HFF-Myc (cell line): ENCODE measurements at places on chromosomes 2 and 18.

DNA sequence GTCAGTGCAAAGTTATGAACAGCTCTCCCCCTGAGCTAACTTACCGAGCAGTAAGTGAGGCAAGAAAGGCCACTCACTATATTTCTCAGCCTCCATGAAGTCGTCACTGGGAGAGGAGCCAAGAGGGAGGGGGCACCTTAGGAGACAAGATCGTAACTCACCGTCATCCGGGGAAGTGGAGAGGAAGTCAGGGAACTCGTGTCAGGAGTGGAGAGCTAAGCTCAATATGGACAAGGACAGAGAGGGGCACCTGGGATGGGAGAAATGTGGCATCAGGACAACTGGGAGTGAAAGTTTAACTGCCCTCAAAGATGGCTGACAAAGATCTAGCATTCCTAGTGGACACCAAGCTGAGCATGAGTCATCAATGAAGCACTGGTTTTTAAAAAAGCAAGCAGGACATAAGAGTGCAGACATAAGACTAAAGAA is 37.1 kb downstream of the BCL11A start:
- DNase-seq, result peak; percentile 73

GRCh38 chr18:22047485-22047884 is 121.9 kb upstream of the GATA6 start:
- DNase-seq, result no peak

GRCh38 chr2:56709181-56709580 is 525.4 kb downstream of the CCDC85A start:
- no peak for DNase-seq

DNA sequence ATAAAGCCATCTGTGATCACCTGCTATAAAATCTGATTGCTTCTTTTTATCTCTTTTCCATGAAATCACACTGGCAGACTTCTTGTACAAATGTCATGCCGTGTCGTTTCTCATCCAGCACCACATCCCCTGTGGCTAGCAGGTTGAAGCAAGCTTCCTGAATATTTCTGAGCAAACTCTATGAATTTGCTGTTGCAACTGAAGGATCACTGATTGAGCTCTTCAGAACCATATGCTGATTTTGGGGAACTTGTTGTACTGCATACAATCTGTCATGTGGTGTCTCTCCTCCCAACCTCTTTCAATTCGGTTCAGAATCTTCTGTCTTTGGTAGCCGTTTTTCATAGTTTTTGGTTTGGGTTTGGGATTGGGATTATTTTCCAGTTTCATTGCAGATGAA is 57.7 kb upstream of the RBMS1 start:
- no peak for DNase-seq

GRCh38 chr2:100978582-100979191 is 23.4 kb upstream of the RPL31 start:
- no peak for DNase-seq

- no peak for DNase-seq
Observed at GRCh38 chr2:209565896-209566582, 142.2 kb downstream of the MAP2 start.

- DNase-seq, result no peak
Observed at GRCh38 chr18:75551071-75551470, 123.6 kb upstream of the SMIM21 start.

GRCh38 chr2:46142546-46143428 is 154.4 kb upstream of the EPAS1 start:
- DNase-seq, result no peak

GRCh38 chr2:202032846-202033316 is 774 bp upstream of the FZD7 start:
- DNase-seq, result no peak

GRCh38 chr2:16635791-16636699 is 29.6 kb downstream of the CYRIA start:
- no peak for DNase-seq

DNA sequence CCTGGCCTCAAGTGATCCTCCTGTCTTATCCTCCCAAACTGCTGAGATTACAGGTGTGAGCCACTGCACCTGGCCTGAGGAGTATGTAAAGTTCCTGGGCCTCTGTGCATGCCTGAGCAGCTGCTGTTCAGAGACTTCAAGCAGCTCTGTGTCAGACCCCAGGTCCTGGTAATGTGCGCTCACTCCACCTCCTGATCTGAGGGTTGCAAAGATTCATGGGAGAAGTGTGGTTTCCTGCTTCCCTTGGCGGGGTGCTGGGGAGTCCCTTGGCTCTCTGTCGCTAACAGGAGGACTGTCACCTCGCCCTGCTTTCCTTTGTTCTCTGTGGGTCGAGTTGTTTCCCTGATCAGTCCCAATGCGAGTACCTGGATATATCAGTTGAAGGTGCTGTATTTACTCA is 8.6 kb upstream of the IL36A start:
- no peak for DNase-seq

GRCh38 chr2:123035541-123035940 is 989.5 kb upstream of the CNTNAP5 start:
- DNase-seq, result no peak

DNA sequence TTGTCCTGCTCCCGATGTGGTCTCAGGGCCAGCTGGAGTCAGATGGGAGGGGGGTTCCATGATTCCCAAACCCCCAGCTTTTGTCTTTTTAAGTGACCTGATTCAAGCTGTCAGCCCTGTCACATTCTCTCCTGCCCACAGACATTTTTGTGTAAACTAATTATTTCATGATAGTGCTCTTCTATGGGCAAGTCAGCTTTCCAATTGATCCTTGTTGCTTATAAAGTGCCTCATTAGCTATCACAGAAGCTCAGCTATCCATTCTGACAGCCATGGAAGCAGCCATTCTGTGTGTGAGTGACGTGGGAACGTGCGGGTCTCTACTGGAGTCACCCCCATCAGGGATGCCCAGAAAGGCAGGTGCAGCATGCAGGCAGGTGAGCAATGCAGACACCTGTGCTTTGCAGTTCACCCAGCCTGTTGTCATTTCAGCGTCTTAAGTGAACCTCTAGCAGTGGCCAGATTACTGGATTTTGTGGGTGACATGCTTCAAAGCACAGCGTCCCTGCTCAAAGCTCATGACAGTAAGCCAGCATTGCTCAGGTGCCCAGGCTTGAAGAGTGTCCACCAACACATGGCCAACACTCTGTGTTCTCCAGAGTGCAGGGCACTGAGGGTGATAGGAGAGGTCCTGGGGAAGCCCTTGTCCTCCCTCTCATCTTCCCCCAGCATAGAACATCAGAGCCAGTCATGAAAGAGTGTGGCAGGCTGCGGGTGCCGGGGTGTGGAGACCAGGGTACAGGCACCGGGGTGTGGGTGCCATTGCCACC is 162.1 kb upstream of the SH3BP4 start:
- DNase-seq, result no peak

GRCh38 chr2:10599921-10600320 is 89.9 kb downstream of the NOL10 start:
- no peak for DNase-seq

GRCh38 chr2:232622563-232622962 is 10.8 kb upstream of the EFHD1 start:
- DNase-seq, result no peak

DNA sequence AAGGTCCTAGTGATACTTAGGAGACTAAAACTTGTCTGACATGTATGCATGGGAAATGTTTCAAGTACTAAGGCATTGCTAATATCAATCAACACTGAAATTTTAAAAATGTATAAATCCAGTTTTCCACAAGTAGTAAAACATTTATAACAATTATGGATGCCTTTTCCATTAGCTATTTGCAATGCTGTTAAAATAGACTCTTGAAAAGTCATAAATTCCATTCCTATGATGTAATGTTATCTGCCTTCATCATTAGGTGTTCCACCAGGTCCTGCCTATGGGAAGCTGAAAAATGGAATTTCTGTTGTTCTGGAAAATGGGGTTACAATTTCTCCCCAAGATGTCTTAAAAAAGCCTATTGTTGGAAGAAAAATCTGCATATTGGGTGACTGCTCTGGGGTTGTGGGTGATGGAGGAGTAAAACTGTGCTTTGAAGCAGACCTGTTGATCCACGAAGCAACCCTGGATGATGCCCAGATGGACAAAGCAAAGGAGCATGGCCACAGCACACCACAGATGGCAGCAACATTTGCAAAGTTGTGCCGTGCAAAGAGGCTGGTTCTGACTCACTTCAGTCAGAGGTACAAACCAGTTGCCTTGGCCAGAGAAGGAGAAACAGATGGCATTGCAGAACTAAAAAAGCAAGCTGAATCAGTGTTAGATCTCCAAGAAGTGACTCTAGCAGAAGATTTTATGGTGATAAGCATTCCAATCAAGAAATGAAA is 18.7 kb downstream of the ELAC1 start:
- peak; percentile 71 for DNase-seq

DNA sequence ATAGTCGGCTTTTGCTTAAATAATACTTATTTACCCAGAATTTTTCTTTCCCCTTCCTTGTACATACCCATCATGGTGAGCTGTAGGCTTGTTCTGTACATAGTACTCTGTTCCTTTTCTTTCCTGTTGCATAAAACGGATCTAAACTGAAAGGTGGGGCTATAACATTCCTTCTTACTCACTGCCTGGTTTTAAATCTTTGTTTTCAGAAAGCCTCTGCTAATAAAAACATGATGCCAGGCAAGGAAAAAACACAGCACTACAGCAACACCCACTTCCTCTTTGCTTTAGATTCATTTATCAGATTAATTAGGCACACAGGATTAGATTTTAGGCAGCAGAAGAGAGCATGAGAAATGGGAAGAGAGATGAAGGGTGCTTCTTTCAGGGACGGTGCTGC is 19.6 kb upstream of the STON1 start:
- no peak for DNase-seq

DNA sequence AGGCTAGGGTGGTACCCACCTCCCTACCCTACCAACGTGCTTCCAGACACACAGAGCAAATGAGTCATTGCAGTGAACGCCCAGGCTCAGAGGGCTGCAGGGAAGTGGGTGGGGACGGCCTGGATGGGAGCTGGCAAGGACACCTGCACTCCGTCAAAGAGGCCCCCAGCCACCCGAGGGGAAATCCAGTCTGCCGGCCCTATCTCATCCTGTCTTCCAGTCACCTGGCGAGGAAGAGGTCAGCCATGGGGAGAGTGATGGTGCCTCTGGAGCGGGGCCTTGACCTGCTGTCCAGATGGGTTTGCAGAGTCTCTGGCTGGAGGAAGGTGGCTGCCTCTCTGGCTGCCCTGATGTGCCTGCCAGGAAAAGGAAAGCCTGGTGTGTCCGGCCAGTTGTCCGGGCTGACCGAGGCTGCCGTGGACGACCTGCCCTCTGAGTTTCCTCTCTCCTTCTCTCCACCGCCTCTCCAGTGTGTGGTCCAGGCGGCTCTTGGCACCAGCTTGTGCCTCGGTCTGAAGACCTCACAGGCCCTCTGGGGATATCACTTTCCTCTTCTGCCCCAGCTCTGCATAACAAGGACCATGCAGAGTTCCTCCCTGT is 209.7 kb upstream of the COPS8 start:
- no peak for DNase-seq

GRCh38 chr18:3526421-3527354 is 76.7 kb downstream of the TGIF1 start:
- peak; percentile 43 for DNase-seq

GRCh38 chr2:144592500-144593256 is 72.8 kb upstream of the ZEB2 start:
- DNase-seq, result no peak

GRCh38 chr2:129911363-129912065 is 68.0 kb upstream of the RAB6C start:
- DNase-seq, result no peak

DNA sequence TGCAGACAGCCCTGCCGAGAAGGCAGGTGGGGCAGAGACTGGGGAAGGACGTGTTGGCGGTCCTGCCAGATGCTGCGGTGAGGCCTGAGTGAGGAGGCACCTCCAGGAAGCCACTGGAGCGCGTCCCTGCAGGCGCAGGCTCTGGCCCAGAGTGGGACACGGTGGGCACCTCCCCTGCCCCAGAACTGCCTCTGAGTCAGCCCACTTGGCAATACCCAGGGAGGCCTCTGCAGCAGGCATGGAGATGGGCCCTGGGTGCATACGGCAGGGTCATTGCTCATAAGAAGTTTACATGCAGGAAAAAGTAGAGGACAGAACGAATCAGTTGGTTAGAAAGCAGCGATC is 195.9 kb downstream of the TFCP2L1 start:
- DNase-seq, result no peak

DNA sequence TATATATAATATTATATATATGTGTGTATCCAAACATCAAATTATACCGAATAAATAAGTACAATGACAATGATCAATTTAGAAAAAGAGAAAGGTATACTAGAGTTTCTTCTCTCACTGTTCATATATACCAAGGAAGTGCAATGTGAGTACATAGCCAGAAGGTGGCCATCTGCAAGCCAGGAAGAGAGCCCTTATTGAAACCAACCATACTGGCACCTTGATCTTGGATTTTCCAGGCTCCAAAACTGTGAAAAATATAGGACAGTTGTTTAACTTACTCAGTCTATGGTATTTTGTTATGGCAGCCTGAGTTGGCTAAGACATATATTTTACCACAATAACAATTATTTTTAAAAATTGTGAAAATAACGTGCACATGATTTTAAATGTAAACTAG is 1490.2 kb upstream of the SLC39A10 start:
- no peak for DNase-seq

- peak; percentile 72 for DNase-seq
Observed at GRCh38 chr2:64831134-64831976, 157.8 kb upstream of the SLC1A4 start.

DNA sequence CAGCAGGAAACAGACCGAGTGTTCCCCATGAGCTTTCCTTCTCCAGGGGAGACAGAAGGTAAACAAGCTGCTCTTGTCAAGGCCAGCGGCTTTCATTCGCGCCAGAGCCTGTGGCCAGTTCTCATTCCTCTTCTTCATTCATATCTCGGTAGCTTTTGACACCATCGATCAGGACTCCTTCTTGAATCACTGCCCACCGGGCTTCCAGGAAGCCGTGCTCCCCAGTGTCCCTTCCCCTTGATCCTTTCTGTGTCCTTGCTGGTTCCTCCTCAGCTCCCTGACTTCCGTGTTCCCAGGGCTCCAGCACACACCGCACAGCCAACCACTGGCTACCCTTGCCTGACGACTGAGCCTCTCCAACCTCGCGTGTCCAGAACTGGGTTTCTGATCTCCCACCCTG is 14.1 kb downstream of the SLC66A3 start:
- no peak for DNase-seq

- DNase-seq, result peak; percentile 36
Observed at GRCh38 chr2:217789003-217789735, 213.6 kb downstream of the TNS1 start.

GRCh38 chr2:207534417-207534816 is 4.7 kb downstream of the CREB1 start:
- no peak for DNase-seq

- DNase-seq, result no peak
Observed at GRCh38 chr2:68737711-68738110, 3.1 kb downstream of the ARHGAP25 start.
